ENCODE measurements at places on chromosomes 5 and 9. TPM values are rescaled to one million over a fixed set of nuclear protein-coding genes. Genes with fewer than 3 reads are reported as not detected.

- DNase-seq: no peak
These were observed 779 bp downstream of the PKN3 start for GRCh38 chr9:128702949-128703615.

DNA sequence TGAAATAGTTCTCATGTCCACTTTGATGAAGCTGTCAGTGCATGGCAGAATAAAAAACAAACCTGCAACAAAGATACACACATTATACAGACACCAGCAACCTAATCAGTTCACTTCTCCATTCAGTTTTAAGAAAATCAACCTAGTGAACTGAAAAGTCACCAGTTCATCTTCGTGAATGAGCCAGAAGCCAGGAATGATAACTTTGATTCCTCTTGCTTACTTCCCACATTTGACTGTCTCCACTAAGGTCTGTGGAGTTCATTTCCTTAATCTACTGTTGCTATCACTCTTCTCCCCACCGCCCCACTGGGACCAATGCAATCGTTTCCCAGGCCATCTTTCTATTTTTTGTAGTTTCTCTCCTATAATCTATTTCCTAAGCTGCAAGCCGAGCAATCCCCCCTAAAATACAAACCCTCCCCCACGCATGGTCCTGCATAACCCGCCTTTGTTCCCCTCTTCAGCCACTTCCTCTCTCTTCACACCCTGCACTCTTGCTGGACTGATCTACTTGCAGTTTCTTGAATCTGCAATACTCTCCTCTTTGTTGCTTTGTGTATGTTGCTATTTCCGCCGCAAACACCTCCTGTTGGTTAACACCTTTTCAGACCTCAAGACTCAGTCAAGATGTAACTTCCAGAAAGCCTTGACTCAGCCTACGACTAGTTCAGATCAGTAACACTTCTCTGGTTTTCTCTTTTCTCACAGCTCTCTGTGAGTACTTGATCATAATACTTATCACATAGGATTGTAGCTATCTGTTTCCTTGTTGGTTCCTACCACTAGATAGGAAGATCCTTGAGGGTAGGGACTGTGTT, 16.6 kb downstream of the STOM start:
- no peak for DNase-seq

Gene ACOT12
- 0.33 TPM for total RNA-seq

DNA sequence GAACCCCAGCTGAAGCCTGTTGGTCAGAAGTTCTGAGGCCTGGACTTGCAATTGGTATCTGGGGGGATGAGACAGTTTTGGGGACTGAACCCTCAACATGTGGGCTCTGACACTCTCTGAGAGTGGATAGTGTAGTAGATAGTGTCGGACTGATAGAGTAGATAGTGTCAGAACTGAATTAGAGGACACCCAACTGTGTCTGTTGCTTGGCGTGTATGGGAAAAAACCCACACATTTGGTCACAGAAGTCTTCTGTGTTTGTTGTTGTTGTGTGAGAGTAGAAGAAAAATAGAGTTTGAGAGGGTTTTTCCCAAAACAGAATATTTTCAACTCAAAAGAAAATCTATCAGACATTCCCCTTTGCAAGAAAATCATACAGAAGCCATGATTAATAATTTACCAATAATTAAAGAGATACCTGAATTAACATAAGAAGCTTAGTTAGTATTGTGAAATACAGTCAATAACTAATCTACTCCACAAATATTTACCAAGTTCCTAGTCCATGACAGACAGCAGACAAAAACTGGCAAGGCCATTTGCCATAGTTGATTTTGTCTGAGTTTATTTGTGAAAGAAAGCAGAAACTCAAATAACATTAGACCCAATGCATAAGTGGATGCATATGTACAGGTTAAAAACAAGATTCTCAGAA, 170.9 kb downstream of the CTNND2 start:
- no peak for DNase-seq

Gene LCN10
- total RNA-seq: 2.8 TPM

Gene KIF4B
- 0.08 TPM for total RNA-seq

Gene TRPM3
- total RNA-seq: 9.7 TPM

DNA sequence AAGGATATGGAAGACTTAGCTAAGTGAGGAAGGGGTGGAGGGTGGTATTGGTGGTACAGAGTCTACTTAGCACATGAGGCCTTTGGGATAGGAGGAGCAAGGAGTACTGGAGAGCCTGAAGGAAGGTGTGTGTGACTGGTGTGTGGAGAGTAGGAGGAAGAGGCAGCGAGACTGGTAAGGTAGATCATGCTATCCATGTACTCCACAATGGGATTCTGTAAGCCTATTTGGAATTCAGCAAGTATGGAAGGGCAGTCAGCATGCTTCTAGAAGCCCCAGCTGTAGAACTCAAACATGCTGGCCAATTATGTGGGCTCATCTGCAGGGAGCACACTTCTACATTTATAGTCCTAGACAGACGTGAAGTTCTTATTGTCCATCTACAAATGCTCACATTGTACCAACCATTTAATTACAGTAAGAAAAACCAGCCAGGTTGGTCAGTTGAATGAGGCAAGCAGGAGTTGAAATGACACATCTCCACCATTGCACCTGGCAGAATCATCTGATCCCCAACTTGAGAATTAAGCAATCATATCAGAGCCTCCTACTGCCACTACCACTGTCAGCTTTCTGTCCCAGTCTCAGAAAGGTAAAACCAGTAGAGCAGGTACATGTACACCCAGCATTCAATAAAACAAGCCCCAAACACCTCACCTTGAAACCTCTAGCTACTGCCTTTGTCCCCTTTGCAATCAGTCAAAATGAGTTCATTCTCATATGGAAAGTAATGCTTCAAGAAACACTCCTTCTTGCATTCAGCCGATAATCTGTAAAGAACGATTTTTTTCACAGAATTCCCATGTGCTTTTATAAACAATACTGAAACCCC, 60.9 kb upstream of the GLRX start:
- DNase-seq: no peak

- DNase-seq: no peak
These were observed 3.8 kb upstream of the CCDC192 start for GRCh38 chr5:127699416-127699815.

DNA sequence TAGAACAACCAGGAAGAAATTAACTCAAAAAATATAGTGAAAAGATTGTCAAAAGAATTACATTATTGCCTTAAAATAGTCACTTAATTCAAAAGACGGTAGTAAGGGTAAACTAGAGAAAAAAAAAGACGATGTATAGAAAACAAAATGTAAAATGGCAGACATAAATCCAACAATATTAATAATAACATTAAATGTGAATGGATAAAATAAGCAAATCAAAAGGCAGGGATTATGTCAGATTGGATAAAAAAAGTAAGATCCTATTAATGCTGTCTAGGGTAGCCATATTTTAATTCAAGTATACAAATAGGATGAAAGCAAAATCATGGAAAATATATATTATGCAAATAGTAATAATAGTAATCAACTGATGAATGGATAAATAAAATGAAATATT, 134.0 kb upstream of the ADCY2 start:
- DNase-seq: no peak

DNA sequence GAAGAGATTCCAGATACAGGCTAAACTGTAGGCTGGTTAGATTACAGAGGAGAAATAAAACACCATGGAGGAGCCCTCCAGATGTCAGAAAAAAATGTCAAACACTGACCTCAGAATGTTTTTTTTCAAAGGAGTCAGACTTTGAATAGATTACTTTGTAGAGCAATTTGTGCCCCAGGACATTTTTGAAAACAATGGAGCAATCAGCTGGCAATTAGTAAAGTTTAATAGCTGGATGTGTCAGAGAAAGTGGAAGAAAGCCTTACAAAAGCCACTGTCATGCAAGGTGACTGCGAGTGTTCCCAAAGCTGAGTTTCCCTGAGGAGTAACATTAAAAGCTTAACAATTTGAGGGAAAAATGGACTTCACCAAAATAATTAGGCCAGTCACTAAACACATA, 417.8 kb upstream of the CTNND2 start:
- DNase-seq: no peak

GRCh38 chr9:96088510-96088909, 213.0 kb downstream of the ERCC6L2 start:
- no peak for DNase-seq

DNA sequence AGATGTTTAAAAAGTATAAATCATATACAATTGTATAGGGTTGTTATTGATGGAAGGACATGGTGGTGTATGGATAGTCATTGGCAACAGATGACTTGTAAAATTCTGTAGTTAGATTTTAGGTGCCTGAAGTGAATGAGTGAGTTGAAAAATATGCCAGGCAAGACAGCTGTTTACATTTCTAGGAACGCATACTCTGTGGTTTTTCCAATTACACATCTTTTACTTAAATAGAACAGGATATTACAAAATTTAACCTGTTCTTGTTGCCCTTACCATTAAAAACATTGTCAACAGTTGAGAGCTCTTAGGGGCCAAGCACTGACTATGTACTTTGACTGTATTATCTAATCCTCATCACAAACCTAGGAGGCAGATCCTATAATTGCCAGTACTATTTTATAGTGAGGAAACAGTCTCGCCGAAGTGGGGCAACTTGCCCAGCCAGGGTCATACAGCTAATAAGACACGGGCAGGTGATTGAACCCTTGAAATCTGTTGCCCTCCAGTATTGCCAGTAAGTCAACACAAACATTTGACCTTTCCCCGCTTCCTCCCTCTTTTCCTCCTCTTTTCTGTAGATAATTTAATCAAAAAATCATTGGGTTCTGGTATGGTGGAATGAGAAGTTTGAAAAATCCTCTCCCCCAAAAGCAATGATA, 88.6 kb downstream of the MACROH2A1 start:
- DNase-seq: no peak

- no peak for DNase-seq
These were observed 24.5 kb upstream of the PDZD2 start for GRCh38 chr5:31614151-31615020.

Gene PCDHA1
- total RNA-seq: 0.50 TPM

DNA sequence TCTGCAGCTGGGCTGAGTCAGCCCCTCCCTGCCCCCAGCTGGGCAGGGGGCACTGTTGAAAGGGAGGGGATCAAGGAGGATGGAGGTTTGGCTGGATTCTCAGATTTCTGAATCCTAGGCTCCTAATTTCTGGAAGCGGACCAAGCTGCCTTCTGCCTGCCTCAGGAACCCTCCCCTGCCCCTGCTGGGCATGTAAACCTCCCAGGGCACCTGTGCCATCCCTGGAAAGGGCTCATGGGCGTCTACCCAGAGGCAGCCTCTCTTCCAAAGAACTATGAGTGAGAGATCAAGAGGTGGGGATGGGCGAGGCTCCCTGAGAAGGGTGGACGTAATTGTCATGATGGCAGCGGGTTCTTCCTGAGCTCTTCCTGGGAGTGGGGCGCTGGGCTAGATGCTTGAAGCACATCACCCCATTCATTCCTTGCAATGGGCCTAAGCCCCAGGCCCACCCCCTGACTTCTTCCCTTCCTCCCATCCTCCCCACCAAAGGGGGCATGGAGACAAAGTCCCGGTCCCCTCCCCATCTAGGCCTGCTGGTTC, 21.6 kb downstream of the CSF1R start:
- no peak for DNase-seq

- no peak for DNase-seq
These were observed 38.7 kb upstream of the PTGS1 start for GRCh38 chr9:122332083-122332482.

GRCh38 chr5:152124409-152125041, 199.9 kb upstream of the GLRA1 start:
- DNase-seq: no peak

Gene ARID3C
- total RNA-seq: not detected

GRCh38 chr5:147339313-147339712, 104.5 kb downstream of the STK32A start:
- DNase-seq: no peak

DNA sequence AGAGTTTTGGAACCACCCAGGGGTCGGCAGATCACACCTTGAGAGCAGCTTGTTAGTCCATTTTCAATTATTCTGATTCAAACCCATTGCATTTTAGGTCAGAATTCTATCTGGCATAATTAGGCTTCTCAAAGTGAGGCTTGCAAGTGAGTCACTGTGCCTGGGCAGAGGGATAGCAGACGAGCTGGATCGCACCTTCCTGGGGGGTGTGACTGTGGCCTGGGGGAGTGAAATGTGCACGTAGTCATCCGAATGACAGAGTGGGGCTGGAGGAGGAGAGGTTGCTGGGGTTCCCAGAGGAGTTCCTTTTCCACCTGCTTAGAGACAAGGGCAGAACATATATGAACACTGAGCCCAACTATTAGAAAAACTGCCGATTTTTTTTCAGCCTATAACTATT, 31.7 kb downstream of the SPACA9 start:
- no peak for DNase-seq

DNA sequence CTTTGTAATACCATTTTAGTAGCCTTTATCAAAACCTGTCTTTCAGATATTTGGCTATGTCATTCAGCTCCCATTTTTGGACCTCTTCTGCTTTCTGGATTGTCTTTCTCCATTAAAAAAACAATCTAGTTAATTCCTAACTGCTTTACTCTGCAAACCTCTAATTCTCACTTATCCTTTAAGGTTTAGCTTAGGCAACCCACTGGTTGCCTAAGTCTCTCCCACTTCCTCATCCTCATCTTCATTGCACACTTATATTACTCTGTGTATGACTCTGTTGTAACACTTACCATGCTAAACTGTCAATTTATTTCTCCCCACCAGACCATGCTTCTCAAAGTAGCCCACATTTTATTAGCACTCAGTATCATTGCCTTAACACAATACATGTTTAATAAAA, 205.0 kb upstream of the DMRTA1 start:
- DNase-seq: no peak

GRCh38 chr9:134930398-134930797, 12.7 kb upstream of the FCN1 start:
- no peak for DNase-seq

Gene WNT8A
- total RNA-seq: 0.27 TPM

DNA sequence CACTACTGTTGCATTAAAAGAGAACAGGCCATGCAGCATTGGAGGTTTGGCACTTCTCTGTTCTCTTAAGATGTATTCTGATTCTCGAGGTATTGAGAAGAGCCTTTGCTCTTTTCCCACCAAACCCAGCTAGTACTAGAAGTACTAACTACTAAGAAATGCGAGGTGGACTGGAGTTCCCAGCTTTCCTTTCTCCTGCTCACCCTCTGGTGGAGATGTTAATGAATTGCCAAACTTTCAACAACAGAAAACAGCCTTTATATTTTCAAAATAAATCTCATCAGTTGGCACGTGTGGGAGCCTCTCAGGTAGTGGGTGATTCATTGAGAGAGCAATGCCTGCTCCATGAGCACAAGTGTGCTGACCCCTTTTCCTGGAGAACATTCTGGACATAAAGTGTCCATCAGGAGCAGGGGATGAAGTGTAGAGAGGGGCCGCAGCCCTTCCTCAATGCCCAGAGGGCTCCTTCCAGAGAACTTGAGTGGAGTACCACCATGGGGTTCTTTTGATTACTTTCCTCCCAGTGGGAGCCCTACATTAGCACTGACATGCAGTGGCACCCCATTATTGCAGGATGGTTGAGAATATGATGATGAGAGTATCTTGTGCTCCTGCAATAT, 45.7 kb downstream of the TMEM174 start:
- no peak for DNase-seq

Gene CARTPT
- total RNA-seq: not detected
